ENCODE measurements at places on chromosomes 16 and 17.

- no peak for DNase-seq
These were observed 46.0 kb downstream of the HS3ST2 start for GRCh38 chr16:22859925-22860324.

GRCh38 chr17:40291281-40291664, 3.6 kb downstream of the CDC6 start:
- no peak for DNase-seq

- DNase-seq = no peak
These were observed 26.4 kb downstream of the CASKIN2 start for GRCh38 chr17:75488693-75489510.

DNA sequence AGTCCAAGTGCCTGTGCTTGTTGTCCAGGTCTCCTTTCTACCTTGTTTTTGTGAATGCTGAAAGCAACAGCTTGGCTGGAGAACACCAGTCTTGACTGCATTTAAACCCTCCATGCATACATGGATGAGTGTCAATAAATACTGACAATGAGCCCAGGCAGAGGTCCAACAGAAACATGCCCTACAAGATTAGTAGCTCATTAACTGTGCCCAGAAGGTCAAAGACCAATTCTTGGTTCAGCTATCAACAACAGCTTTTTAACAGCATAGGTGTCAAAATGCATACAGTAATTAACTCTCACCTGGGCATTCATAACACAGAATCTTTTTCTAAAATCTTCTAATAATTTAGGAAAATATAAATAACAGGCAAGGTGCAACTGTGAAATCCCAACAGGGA, 63.2 kb downstream of the N4BP1 start:
- no peak for DNase-seq

DNA sequence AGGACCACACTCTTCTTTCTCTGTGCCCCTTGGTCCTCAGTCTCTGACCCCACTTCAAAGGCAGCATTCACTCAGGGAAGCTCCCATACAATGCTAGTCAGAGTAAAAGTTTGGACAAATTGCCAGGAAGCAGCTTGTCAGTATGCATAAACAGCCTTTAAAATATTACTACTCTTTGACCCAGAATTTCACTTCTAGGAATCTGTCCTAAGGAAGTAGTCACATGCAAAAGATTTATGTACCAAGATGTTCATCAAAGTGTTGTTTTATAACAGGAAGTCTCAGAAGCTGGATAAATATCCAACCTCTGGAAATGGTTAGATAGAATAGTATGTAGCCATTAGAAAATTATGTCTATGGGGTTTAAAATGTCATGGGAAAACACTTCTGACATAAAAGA, 31.0 kb downstream of the MAPT start:
- DNase-seq = no peak

GRCh38 chr16:4344983-4345835, 5.9 kb downstream of the PAM16 start:
- DNase-seq = no peak

GRCh38 chr16:87359121-87359520, 24.5 kb downstream of the FBXO31 start:
- DNase-seq = no peak

GRCh38 chr17:3827124-3827773, 18.8 kb downstream of the NCBP3 start:
- DNase-seq = peak; percentile 81

DNA sequence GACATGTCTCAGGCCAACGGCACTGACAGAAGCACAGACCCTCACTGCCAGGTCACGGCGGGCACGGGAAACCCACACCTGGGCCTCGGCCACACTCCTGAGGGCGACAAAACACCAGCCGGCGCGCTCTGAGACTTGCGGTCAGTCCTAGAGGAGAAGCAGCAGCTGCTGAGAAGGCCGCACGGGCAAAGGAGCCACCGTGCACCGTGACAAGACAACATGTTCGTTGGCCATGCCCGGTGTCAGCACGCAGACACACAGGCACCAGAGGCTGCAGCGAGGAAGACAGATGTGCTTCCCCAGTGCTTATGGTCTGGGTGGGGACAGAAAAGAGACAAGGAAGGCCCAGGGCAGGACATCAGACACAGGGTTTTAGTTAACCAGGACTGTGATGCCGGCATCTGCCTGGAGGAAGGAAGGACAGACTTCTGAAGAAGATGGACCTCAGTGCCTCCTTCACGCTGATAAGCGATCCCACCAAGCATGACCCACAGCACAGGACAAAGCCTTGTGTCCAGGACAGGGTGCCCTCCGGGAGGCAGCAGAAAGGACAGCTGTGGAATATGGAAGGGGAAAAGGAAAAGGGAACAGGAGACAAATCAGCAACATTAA, 84.0 kb downstream of the ANKRD11 start:
- DNase-seq = no peak

GRCh38 chr16:27980919-27981700, 82.4 kb downstream of the GSG1L start:
- DNase-seq = no peak

- no peak for DNase-seq
These were observed 63.0 kb upstream of the NKD1 start for GRCh38 chr16:50485232-50485631.

DNA sequence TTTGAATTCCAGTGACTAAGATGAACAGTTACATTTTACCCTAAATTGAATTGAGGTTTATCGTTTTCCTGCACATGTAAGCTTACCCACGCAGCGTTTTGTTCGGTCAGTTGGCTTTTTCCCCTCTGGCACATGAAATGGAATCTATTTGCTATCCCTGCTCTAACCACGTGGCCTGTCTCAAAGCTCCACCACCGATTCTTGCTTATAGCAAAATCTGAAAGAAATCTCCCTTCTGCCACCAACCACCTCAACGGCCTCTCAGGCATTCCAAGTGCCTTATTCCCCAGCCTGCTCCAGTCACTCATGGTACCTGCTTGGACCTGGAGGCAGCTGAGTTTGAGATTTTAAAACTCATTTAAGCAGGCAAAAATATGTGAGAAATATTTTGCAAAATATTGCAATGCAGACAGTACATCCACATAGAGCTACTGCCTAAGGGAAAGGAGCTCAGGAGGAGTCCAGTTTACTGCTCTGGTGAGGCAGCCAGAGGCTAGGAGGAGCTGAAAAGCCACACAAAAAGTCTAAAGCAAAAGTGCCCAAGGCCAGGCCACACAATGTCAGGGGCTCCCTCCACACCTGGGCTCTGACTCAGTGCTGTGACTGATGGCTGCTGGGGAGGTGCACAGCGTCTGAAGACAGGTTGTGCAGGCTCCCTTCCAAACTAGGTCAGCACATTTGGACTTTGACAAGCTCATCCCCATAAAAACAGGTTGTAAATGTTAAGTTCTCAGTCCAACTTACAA, 26.4 kb downstream of the ARHGAP17 start:
- peak; percentile 48 for DNase-seq

- no peak for DNase-seq
These were observed 3.3 kb downstream of the USP43 start for GRCh38 chr17:9648521-9649110.

GRCh38 chr17:17532991-17533390, 36.8 kb upstream of the RASD1 start:
- no peak for DNase-seq

DNA sequence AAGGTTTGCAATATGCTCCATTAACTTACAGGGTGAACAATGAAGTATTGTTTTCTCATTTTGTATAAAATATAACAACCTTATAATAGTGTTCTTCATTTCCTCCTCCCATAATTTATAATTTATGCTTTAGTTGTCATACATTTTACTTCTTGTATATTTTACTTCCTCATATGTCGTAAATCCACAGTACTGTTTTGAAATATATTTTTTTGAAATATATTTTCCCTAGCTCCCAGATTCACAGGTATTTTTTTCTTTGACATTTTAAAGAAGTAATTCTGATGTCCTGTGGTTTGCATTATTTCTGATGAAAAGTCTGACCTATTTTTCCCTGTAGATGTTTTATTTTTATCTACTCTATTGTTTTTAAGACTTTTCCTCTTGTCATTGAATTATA, 52.7 kb downstream of the VMP1 start:
- DNase-seq = no peak

DNA sequence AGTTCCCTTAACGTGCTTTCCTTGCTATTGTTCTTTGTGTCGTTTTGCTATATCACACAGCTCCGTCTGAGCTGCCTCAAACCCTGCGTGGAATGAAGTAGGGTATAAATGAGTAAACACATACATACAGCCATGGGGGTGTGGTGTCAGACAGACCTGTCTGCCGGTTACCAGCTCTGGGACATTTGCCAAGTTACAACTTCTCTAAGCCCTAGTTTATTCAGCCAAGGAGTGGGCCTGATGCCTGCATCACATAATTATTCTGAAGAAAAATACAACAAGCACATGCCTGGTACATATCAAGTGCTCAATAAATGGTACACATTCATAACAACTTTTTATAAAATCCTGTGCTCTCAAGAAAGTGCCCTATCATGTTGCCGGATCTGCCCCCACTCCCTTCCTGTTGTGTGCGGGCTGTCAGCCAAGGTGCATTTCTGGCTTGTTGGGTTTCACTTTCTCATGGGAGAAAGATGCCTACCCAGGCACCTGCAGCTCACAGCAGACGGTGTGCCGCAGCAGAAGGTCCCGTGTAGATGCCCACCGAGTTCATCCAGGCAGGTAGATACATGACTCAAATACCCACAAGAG, 30.5 kb downstream of the SMPD3 start:
- peak; percentile 66 for DNase-seq

GRCh38 chr17:63132459-63132911, 166.4 kb downstream of the TANC2 start:
- no peak for DNase-seq

DNA sequence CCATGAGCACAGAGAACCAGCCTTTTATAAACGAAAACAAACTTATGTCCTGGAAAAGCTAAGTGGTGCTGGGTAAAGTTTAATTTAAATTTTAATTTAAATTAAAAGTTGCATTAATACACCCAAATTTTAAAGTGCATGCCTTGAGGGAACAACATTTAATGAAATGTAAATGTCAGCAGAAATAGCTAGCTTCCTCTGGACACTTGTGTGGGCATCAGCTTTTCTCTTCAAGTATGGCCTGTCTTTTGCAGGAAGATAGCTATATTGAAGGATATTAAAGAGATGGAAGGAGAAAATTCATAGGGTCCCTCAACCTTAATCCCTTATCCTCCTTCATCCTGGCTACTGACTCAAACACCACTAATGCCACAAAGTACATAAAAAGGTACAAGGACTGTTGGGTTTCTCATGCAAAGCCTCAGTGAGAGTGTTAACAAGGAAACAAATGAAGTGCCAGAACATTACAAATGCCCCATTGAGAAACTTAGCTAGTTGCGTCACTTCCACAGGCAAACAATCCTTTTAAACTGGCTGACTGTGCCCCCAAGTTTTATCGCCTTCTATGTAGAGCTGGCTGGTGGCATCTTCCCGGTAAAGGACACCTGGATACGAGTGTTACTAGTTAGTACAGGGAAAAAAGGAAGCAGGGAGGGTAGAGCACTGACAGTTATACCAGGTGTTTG, 14.1 kb downstream of the PHF12 start:
- no peak for DNase-seq

Data from stimulated activated CD8-positive, alpha-beta memory T cell treated with anti-CD3 and anti-CD28 coated beads, Interleukin-4, amount 100 ng/mL, for 48 hours (primary cell).